Motor neuron (in vitro differentiated cells): ENCODE measurements at places on chromosomes 12 and 14. TPM values are rescaled to one million over a fixed set of nuclear protein-coding genes. Genes with fewer than 3 reads are reported as not detected.
A peak's percentile ranks its signal among the peaks of the same experiment; 100 is the strongest.

GRCh38 chr14:77045238-77046162 is 17.0 kb upstream of the IRF2BPL start:
- ATAC-seq = no peak

DNA sequence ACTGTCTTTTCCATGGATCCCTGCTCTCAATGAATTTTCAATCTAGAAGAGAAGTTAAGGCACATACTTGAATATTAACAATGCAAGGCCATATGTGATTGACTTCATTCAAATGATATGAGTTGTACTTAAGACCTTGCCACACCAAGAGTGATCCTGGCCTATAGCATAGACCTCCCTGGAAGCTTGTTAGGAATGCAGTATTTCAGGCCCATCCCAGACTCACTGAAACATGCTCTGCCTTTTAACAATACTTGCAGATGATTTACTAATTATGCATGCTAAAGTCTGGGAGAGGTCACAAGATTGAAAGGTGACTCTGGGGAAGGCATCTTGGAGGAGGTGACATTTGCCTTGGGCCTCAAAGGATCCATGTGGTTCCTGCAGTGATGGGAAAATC is 43.2 kb downstream of the RFX4 start:
- ATAC-seq = no peak

DNA sequence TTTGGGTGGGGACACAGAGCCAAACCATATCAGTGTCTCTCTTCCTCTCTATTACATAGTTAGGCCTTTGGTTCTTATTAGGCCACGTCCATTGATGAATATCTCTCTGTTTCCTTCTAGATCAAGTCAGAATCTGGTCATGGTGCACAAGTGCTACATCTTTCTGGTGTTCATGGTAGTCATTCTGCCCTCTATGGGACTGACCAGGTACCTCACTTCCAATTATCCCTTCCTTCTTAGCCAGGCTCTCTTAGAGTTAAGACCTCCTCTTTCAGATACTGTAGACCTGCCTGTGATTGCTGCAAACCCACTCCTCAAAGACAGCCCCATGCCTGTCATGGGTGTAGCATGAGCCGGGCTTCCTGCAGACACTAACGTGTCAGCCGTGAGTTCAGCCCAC is 25.2 kb downstream of the NGB start:
- ATAC-seq = no peak

DNA sequence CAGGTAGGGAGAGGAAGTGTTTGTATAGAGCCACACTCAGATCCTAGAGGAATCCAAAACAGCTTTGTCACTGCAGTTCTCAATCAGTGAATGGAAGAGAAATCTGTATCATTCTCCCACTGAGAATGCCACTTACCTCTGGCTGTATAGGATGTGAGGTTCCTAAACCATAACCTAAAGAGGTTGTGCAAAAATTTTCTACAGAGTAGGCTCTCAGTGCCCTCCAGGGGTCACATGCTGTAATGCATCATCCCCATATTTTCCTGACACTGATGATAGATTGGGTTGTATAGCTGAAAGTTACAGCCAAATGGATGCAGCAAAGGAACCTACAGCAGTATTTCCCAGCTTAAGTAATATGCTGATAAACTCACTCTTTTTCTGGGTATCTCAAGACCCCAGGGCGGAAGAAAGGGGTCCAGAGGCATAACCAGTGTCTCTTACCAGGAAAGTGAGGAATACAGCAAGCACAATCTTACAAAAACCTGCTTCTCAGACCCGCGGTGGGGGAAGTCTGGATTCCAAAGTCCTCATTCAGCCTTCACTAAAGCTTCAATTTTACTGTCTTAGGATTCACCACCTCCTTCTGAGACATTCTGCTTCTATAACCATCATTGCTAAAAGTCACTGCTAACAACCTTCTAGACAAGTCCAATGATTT is 3.8 kb downstream of the BCDIN3D start:
- ATAC-seq = no peak

DNA sequence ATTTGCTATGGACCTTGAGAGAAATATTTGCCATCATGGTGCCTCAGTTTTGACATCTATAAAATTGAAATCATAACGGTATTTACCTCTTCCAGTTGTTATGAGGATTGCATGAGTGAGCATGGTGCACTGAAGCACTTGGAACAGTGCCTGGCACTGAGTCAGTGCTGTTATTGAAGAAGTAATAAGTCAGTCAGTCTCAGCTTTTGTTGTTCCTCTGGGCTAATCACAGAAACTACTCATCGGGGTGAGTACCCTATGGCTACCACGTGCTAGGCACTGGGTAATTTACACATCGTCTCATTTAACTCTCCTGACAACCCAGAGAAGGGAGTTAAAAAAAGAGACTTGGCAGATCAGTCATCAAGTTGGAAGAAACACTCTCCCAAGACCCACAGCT is 159.5 kb upstream of the NRXN3 start:
- ATAC-seq = no peak

- no peak for ATAC-seq
Observed at GRCh38 chr12:39327510-39327909, 115.4 kb downstream of the KIF21A start.

- no peak for ATAC-seq
Observed at GRCh38 chr14:93337143-93337753, 4.4 kb upstream of the BTBD7 start.

DNA sequence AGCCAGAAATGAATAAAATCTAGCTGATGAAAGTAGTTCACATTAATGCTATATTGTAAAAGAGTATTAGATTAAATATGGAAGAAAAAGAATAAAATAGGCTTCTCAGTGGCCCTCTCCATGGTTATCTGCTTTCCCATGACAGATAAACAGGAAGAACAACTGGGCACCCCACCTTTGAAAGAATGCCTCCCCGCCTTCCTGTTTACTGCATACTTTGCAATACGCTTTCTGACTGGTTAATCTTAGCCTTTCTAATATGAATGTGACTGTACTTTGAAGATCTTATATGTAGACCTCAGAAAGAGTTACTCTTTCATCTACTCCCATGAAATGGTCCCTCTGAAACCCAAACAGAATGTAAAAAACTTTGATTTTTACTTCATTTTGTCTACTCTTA is 34.1 kb upstream of the DAAM1 start:
- ATAC-seq = no peak

DNA sequence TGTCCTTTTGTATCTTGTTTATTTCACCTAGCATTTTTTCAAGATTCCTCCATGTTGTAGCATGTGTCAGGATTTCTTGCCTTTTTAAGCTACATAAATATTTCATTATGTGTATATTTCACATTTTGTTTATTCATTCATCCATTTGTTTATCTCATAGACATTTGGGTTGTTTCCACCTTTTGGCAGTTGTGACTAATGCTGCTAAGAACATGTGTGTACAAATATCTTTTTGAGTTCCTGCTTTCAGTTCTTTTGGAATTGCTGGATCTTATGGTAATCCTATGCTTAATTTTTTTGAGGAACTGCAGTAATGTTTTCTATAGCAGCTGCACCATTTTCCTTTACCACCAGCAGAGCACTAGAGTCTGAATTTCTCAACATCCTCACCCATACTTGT is 62.4 kb downstream of the SCN8A start:
- no peak for ATAC-seq

DNA sequence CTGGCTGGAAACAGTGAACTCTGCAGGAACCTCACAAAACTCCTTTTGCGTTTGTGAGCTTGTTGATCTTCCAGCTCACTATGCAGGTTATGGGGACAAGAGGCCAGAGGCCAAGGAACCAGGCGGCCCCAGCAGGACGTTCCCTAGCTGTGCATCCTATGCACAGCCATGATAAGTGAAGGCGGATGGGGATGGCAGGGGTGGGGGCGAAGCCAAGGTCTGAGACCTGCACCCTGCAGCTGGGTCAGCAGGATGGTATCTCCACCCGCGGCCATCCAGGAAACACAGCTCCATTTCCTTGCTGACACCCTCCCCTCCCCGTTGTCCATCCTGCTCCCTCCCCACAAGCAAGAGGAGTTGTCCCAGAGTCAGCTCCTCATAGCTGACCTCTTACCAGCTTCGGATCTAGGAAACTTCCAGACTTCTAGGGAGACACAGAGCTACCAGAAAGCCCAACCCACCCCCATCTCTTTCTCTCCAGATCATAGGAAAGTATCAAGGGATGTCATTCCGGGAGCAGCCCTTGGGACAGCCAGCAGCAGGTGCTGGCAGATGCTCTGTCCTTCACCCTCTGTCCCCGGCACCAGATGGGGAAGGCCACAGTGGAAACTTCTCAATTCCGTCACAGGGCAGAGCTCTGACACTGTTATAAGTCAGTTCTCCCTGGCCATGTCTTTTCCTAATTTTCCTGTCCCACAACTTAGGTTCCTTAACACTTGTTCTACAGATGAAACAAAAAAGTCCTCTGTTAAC is 9.4 kb downstream of the ZBTB39 start:
- ATAC-seq = no peak

GRCh38 chr14:67514650-67515385 is 18.3 kb upstream of the PLEKHH1 start:
- ATAC-seq = peak; percentile 74

- peak; percentile 80 for ATAC-seq
Observed at GRCh38 chr14:23327947-23328744, 6.9 kb downstream of the PABPN1 start.

DNA sequence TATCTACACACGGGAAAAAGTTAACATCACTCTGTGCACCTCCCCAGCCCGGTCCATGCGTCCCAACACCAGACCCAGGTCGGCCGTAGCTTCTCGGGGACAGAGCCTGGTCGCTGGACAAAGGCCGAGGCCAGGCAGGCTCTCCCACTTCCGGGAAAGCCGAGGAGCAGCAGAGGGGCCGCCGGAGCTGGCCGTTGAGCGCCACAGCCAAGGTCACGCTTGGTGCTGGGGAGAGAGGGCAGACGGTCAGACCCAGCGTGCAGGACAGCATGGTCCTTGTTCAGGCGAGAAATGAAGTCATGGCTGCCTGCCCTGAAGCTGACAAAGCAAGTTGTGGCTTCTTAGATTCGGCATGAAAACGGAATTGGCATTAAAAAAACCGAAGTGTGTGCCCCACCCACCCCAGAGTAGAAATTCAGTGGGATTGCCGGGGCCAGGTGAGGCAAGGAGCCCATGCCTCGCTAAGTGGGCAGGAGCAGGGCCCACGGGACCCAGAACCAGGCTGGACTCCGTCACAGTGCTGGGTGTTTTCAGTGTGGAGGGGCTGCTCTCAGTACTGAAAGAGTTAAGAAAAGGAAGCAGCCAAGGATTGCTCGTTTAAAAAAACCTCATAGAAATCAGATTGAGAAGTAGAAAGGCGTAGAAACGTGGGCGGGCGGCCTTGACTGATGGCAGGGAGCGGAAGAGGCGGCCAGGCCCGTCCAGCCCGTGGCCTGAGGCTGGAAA is 4.3 kb downstream of the ARL6IP4 start:
- no peak for ATAC-seq

DNA sequence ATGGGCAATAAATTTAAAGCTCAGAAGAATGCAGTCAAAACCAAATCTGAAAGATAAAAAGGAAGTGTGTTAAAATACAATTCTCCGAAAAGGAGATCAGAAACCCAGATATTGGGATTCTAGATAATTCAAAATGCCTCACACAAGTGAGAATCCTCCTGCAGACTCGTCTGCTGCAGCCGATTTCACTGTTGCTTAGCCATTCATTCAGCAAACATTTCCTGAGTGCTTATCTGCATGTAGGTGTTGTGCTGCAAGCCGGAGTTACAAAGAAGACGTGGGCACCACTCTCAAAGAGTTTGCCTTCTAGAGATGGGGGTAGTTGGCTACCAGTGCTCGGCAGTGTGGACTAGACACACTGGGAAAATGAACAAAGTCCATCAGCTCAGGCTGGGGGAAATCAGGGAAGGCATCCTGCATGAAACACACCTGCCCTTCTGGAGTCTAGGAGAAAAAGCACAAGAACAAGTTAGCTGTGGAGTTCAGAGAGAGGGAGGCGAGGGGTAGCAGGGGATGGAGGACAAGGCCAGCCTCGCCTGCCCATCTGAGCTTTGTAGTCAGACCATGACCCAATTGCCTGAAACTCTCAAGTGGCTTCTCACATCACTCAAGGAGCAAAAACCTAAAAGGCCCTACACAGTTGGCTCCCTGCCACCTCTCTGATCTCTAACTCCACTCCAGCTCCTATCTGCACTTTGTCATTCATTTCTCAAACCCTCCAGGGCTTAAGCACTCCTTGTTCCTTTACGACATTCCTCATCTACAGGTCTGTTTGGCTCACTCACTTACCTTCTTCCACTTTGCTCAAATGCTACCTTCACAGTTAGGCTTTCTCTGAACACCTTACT is 310.0 kb upstream of the DDHD1 start:
- no peak for ATAC-seq

GRCh38 chr14:74867673-74868072 is 8.3 kb downstream of the PROX2 start:
- ATAC-seq = peak; percentile 79

GRCh38 chr14:68772761-68773381 is 20.0 kb downstream of the ZFP36L1 start:
- no peak for ATAC-seq

DNA sequence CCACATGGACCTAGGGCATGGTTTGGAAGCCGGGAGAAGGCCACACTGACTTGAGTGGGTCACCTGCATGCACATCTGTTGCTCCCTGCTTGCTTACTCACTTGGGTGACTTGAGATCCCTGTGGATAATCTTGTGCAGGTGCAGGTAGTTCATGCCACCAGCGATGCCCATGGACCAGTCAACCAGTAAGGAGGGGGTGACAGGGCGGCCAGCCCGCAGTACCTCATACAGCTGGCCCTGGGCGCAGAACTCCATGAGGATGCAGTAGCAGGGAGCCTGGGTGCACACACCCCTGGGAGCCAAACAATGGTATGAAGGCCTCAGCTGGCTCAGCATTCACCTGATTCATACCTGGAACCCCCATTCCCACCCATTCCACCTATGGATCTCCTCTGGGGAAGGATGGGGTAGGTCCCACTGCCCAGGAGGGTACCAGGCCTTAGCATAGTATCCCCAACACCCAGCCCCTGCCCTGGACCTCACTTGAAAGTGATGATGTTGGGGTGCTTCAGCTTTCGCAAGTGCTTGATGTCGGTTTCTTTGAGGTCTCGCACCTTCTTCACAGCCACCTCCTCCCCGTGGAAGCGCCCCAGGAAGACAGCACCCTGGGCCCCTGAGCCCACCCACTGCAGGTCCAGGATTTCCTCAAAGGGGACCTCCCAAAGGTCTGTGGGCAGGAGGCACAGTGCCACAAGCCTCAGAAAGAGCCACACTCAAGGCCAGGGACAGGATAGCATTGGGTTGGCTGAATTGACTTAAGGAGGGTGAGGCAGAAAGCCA is 13.1 kb downstream of the MAP3K12 start:
- ATAC-seq = no peak

DNA sequence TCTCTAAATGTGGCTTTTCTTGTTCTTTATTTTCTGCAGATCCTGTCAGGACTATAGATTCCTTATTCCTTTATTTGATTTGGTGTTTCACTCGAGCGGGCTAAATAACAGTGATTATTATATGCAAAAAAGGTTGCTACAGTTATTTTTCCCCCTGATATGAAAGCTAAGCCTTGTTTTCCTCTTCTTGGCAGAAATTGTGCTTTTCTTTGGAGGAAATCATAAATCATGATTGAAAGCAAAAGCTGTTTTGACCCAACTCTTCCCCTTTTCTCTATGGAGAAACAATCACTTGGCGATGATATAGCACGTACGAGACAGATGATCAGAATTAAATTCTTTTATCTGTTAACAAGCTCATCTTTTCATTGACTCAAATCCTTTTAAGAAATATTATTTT is 31.4 kb downstream of the PPFIBP1 start:
- ATAC-seq = no peak

Gene CLEC2A
- 35.2 and 36.7 TPM in 2 replicates for total RNA-seq

Gene IL26
- total RNA-seq = not detected in 2 replicates

Gene RNASE3
- 1.2 TPM in 1 of 2 replicates, not detected in the other for total RNA-seq

Gene KERA
- total RNA-seq = 0.37 and 1.8 TPM in 2 replicates
